K562 (cell line): ENCODE measurements at places on chromosomes 13 and 19. TPM values are rescaled to one million over a fixed set of nuclear protein-coding genes. Genes with fewer than 3 reads are reported as not detected.

Gene ARHGAP45
- total RNA-seq, result 18.0 and 19.9 TPM in 2 replicates

Gene GAPDHS
- not detected in 2 replicates for total RNA-seq

Gene SBK3
- 0.13 TPM in 1 of 2 replicates, not detected in the other for total RNA-seq

Gene FGF21
- not detected in 2 replicates for total RNA-seq

Gene ZNF837
- total RNA-seq, result 0.54 and 1.2 TPM in 2 replicates

Gene SLC5A5
- 0.25 and 0.29 TPM in 2 replicates for total RNA-seq

Gene ZNF253
- 7.5 and 8.0 TPM in 2 replicates for total RNA-seq

Gene PLA2G4C
- total RNA-seq, result 0.35 and 0.38 TPM in 2 replicates

Gene MCOLN1
- total RNA-seq, result 14.2 and 15.1 TPM in 2 replicates

- H3K4me3 ChIP-seq, result no peak overlapping the region
- H3K27ac ChIP-seq, result no peak overlapping the region
- no peaks in the 10 kb centered on the region for H3K27me3 ChIP-seq
- H3K4me1 ChIP-seq, result peaks cover 4% of the 10 kb centered on the region; the same call in 1 of the 2 replicates
- H3K36me3 ChIP-seq, result no peaks in the 10 kb centered on the region
- no peak for DNase-seq
Measured at GRCh38 chr19:56341948-56342347, 27.3 kb upstream of the ZSCAN5A start.

DNA sequence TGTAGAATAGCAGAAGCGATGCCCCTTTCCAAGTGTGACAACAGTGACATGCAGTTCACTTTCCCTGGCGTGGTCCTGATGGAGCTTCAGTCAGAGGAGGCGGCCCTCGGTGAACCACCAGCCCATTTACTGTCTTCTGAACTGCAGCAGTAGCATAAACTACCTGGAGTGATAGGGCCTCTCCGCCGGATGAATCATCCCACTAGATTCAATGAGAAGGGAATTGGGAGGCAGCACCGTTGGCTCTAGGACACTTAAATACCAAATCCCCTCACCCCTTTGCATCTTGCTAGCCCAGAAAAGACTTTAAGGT is 112.8 kb upstream of the GPR12 start:
- no peaks in the 10 kb centered on the region for H3K27me3 ChIP-seq
- no peaks in the 10 kb centered on the region for H3K4me1 ChIP-seq
- DNase-seq, result no peak
- no peaks in the 10 kb centered on the region for H3K36me3 ChIP-seq
- no peak overlapping the region for H3K27ac ChIP-seq

GRCh38 chr13:58728126-58728525 is 1096.6 kb downstream of the PCDH17 start:
- H3K36me3 ChIP-seq, result no peaks in the 10 kb centered on the region
- no peaks in the 10 kb centered on the region for H3K27me3 ChIP-seq
- H3K27ac ChIP-seq, result no peak overlapping the region
- H3K4me1 ChIP-seq, result no peaks in the 10 kb centered on the region
- no peak for DNase-seq

GRCh38 chr13:110162053-110162452 is 144.9 kb downstream of the COL4A1 start:
- H3K27me3 ChIP-seq, result peaks cover 4% of the 10 kb centered on the region; the same call in 1 of the 2 replicates
- H3K36me3 ChIP-seq, result no peaks in the 10 kb centered on the region
- no peak overlapping the region for H3K4me3 ChIP-seq
- H3K4me1 ChIP-seq, result no peaks in the 10 kb centered on the region
- no peak for DNase-seq

GRCh38 chr19:54444737-54445136 is 4.3 kb upstream of the LENG8 start:
- no peaks in the 10 kb centered on the region for H3K27me3 ChIP-seq
- no peak for DNase-seq
- peaks cover 12% of the 10 kb centered on the region for H3K4me1 ChIP-seq
- H3K27ac ChIP-seq, result no peak overlapping the region

DNA sequence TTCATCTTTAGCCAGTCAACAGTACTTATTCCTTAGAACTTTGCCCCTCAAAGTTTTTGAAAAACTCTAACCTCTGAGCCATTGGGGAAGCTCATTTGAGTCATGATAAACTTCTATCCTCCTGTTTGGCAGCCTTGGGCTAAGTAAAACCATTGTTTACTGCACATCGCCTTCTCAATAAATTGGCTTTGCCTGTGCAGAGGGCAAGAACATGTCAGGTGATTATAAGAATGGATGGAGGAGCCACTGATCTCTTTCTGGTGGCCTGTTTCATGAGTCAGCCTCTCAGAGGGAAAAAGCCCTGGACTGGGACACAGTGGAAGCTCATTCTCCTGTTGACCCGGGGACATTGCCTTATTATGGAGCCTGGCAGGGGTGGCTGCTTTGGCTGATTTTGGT is 19.4 kb upstream of the PSG4 start:
- H3K27ac ChIP-seq, result no peak overlapping the region
- H3K4me3 ChIP-seq, result no peak overlapping the region
- H3K27me3 ChIP-seq, result no peaks in the 10 kb centered on the region
- no peaks in the 10 kb centered on the region for H3K36me3 ChIP-seq

GRCh38 chr13:39823063-39823713 is 167.7 kb downstream of the COG6 start:
- no peak overlapping the region for H3K4me3 ChIP-seq
- H3K27ac ChIP-seq, result no peak overlapping the region
- no peak for DNase-seq

DNA sequence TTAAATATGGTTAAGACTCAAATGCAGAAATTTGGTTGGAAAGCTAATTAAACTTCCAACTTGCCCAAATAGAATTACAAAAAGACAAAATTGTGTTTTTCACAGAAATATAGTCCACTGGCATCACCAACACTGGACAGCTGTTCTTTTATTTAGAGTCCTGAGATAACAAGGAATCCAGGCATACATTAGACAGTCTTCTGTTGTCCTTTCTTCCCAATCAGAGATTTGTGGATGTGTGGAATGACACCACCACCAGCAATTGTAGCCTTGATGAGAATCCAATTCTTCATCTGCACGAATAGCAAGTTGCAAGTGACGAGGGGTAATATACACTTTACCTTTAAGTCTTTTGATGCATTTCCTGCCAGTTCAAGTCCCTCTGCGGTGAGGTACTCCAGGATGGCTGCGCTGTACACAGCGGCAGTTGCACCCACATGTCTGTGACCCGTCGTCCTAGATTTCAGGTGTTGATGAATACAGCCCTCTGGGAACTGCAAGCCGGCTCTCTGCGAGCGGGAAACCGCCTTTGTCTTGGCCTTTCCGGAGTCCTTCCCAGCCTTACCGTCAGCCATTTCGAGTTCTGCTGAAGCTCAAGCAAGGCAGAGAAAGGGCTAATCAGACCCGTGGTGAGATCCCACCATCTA is 14.7 kb downstream of the UBAC2 start:
- H3K27me3 ChIP-seq, result no peaks in the 10 kb centered on the region
- H3K4me3 ChIP-seq, result no peak overlapping the region
- H3K27ac ChIP-seq, result no peak overlapping the region
- H3K4me1 ChIP-seq, result peaks cover 9% of the 10 kb centered on the region
- H3K36me3 ChIP-seq, result peaks cover 21% of the 10 kb centered on the region; the same call in 2 of the 3 replicates

- no peaks in the 10 kb centered on the region for H3K27me3 ChIP-seq
- no peak overlapping the region for H3K4me3 ChIP-seq
- H3K27ac ChIP-seq, result no peak overlapping the region
Measured at GRCh38 chr19:22919946-22920345, 83.0 kb downstream of the ZNF728 start.

DNA sequence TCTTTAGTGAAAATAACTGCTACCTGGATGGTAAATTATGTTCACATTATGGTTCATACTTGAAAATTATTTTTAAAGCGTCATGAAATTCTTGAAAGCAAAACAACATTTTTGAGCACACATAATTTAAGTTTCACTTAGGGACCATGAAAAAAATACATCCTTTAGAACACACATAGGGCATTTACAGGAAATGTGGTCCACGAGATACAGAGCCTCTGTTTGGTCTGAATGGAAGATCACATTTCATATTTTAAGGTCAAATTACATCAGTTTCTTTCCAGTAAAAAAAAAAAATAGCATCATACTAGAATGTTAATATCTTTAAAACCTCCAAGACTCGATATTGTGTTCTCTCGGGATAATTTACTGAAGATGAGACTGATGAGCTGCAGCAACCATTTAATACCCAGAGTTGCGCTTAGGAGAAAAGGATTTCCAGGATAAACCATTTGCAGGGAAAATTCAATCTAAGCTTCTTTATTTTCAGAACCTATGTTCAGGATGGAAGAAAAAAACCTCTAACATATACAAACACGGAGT is 720.7 kb downstream of the DIAPH3 start:
- H3K4me1 ChIP-seq, result no peaks in the 10 kb centered on the region
- DNase-seq, result no peak
- H3K27ac ChIP-seq, result no peak overlapping the region
- no peak overlapping the region for H3K4me3 ChIP-seq
- H3K27me3 ChIP-seq, result peaks cover 5% of the 10 kb centered on the region; the same call in 1 of the 2 replicates

- no peak overlapping the region for H3K4me3 ChIP-seq
- H3K4me1 ChIP-seq, result no peaks in the 10 kb centered on the region
- H3K27me3 ChIP-seq, result no peaks in the 10 kb centered on the region
- no peak overlapping the region for H3K27ac ChIP-seq
Measured at GRCh38 chr13:65236841-65237418, 1993.2 kb downstream of the PCDH9 start.

DNA sequence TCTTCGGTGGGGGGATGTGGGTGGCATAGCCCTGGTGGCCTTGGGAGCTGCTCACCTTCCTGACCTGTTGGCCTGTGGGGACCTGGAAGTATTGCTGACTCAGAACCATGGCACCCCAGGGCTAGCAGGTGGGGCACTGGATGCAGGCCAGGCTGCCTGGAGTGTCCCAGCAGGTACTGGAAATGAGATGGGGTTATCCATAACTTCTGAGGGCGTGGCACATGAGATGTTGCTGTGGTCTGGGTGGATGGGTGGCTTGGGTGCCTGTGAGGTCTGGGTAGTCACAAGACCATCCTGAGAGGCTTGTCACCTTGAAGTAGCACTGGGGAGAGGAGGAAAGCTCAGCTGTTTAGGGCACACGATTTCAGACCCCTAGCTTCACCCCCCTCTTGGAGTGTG is 636 bp upstream of the RNF225 start:
- H3K27ac ChIP-seq, result no peak overlapping the region; the same call in 2 of the 3 replicates
- H3K27me3 ChIP-seq, result no peaks in the 10 kb centered on the region

- H3K27me3 ChIP-seq, result no peaks in the 10 kb centered on the region
- H3K36me3 ChIP-seq, result peaks cover 25% of the 10 kb centered on the region; the same call in 2 of the 3 replicates
- peaks cover 19% of the 10 kb centered on the region for H3K4me1 ChIP-seq
- no peak for DNase-seq
Measured at GRCh38 chr19:43589678-43590077, 6.3 kb downstream of the IRGQ start.

GRCh38 chr13:48571126-48571913 is 38.4 kb upstream of the RCBTB2 start:
- H3K4me1 ChIP-seq, result no peaks in the 10 kb centered on the region; the same call in 2 of the 3 replicates
- DNase-seq, result no peak
- no peak overlapping the region for H3K27ac ChIP-seq
- H3K36me3 ChIP-seq, result no peaks in the 10 kb centered on the region
- no peak overlapping the region for H3K4me3 ChIP-seq
- H3K27me3 ChIP-seq, result no peaks in the 10 kb centered on the region

DNA sequence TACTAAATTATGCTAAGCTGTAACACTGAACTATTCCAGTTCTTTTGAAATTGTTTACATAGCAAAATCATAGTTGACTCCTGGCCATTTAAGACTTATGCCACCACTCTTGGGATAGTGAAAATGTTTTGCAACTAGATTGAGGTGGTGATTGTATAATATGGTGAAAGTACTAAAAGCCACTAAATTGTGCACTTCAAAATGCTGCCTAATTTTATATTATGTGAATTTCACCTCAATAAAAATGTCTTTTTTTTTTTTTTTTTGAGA is 5.0 kb upstream of the SAE1 start:
- H3K4me3 ChIP-seq, result no peak overlapping the region
- H3K27me3 ChIP-seq, result no peaks in the 10 kb centered on the region
- H3K27ac ChIP-seq, result no peak overlapping the region

GRCh38 chr19:38389101-38389925 is 816 bp downstream of the SPRED3 start:
- H3K36me3 ChIP-seq, result peaks cover 21% of the 10 kb centered on the region; the same call in 1 of the 3 replicates
- H3K4me3 ChIP-seq, result no peak overlapping the region
- peaks cover 68% of the 10 kb centered on the region for H3K4me1 ChIP-seq
- H3K27ac ChIP-seq, result no peak overlapping the region
- H3K27me3 ChIP-seq, result no peaks in the 10 kb centered on the region

GRCh38 chr13:52118595-52118994 is 10.3 kb downstream of the NEK5 start:
- H3K36me3 ChIP-seq, result no peaks in the 10 kb centered on the region
- no peaks in the 10 kb centered on the region for H3K4me1 ChIP-seq
- peak; percentile 27 for DNase-seq
- H3K27ac ChIP-seq, result peak overlapping the region; percentile 52; the same call in 2 of the 3 replicates
- no peak overlapping the region for H3K4me3 ChIP-seq

GRCh38 chr19:46049597-46049996 is 8.8 kb upstream of the IGFL4 start:
- no peaks in the 10 kb centered on the region for H3K4me1 ChIP-seq
- no peak overlapping the region for H3K27ac ChIP-seq
- no peak for DNase-seq
- H3K4me3 ChIP-seq, result no peak overlapping the region
- H3K27me3 ChIP-seq, result peaks cover 7% of the 10 kb centered on the region; the same call in 1 of the 2 replicates

DNA sequence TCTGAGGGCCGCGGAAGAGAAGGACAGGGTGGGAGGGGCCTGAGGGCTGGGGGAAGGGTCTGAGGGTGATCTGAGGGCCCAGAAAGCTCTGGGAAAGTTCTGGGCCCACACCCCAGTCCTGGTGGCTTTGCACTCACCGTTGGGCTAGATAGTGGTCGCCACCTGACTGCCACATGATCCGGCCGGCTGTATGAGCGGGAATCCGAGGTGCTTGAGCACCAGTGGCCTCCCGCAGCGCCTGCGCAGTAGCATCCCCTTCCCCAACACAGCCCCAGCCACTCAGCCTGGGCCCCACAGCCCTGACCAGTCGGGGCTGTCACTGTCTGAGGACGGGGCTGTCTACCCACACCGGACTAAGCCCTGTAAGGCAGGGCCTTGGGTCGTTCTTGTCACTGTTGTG is 15.0 kb downstream of the PRODH2 start:
- DNase-seq, result peak; percentile 44
- H3K4me1 ChIP-seq, result no peaks in the 10 kb centered on the region; the same call in 2 of the 3 replicates
- H3K27ac ChIP-seq, result no peak overlapping the region
- no peak overlapping the region for H3K4me3 ChIP-seq
- no peaks in the 10 kb centered on the region for H3K27me3 ChIP-seq
- H3K36me3 ChIP-seq, result no peaks in the 10 kb centered on the region

GRCh38 chr19:54523403-54523802 is 20.8 kb downstream of the LAIR2 start:
- no peak overlapping the region for H3K27ac ChIP-seq
- H3K27me3 ChIP-seq, result peaks cover 38% of the 10 kb centered on the region
- H3K4me3 ChIP-seq, result no peak overlapping the region

DNA sequence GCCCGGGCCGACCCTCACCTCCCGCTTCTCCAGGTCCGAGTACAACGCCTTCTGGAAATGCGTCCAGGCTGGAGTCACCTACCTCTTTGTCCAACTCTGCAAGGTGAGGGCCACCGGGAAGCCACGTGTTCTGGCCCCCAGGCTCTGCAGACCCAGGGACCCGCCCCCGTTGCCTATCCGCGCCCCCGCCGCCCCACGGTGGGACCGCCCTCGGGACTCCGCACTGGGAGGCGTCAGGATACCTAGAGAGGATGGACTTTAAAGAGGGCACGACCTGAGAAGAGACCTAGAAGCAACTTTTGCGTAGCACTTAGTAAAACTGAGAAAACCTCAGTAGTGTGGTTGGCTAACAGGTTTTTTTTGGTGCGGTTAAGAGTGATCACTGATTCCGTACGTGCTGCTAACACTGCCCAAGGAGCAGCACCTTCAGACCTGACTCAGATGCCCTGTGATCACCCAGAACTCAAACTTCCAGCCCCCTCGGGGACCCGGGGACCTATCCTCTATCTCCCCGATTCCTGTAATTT is 492 bp downstream of the TMEM147 start:
- peak overlapping the region; percentile 90 for H3K27ac ChIP-seq
- H3K4me1 ChIP-seq, result peaks cover 40% of the 10 kb centered on the region
- H3K27me3 ChIP-seq, result no peaks in the 10 kb centered on the region
- DNase-seq, result peak; percentile 89
- H3K4me3 ChIP-seq, result peak overlapping the region; percentile 96
